ENCODE measurements at places on chromosomes 16 and 17. TPM values are rescaled to one million over a fixed set of nuclear protein-coding genes. Genes with fewer than 3 reads are reported as not detected.

The RAB11FIP4 gene
- 0.66 TPM for total RNA-seq

The GAS7 gene
- 2.6 TPM for total RNA-seq

The ADAD2 gene
- not detected for total RNA-seq

The MT4 gene
- total RNA-seq, result not detected

The PGS1 gene
- total RNA-seq, result 29.8 TPM

The DOC2A gene
- 0.26 TPM for total RNA-seq

The IRX3 gene
- total RNA-seq, result 0.33 TPM

The NMRAL1 gene
- total RNA-seq, result 73.5 TPM

The CDH15 gene
- total RNA-seq, result 0.99 TPM

The KRTAP9-8 gene
- total RNA-seq, result not detected

The TP53TG3B gene
- not detected for total RNA-seq

The RTN4RL1 gene
- 0.51 TPM for total RNA-seq

The CLDN7 gene
- 17.2 TPM for total RNA-seq

The IL17C gene
- not detected for total RNA-seq

The SHCBP1 gene
- total RNA-seq, result 1.3 TPM
